HAP-1 (cell line): ENCODE measurements at places on chromosomes 1 and 21.

GRCh38 chr1:30060738-30061137 lies 662.6 kb downstream of the MATN1 start:
- no peak for DNase-seq

- no peak for DNase-seq
Observed at GRCh38 chr1:178011864-178012503, 42.1 kb upstream of the SEC16B start.

GRCh38 chr1:55490547-55490946 lies 275.4 kb upstream of the USP24 start:
- no peak for DNase-seq

GRCh38 chr1:9340172-9340854 lies 47.6 kb downstream of the SPSB1 start:
- no peak for DNase-seq

- no peak for DNase-seq
Observed at GRCh38 chr1:5597171-5597850, 394.9 kb downstream of the NPHP4 start.

DNA sequence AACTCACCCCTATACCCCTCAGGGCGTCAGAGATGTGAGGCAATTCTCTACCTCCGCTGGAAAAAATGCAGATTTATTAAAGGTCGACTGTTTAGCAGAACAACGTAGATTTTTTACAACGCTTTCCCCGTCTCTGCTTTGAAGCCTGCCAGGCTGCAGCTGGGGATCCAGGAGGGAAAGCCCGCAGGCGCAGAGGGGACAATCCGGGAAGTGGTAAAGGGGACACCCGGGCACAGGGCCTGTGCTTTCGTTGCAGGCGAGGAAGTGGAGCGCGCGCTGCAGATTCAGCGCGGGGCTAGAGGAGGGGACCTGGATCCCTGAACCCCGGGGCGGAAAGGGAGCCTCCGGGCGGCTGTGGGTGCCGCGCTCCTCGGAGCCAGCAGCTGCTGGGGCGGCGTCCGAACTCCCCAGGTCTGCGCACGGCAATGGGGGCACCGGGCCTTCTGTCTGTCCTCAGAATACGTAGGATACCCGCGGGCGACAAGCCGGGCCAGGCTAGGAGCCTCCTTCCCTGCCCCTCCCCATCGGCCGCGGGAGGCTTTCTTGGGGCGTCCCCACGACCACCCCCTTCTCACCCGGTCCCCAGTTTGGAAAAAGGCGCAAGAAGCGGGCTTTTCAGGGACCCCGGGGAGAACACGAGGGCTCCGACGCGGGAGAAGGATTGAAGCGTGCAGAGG lies 5.5 kb downstream of the SIM2 start:
- DNase-seq: no peak
